ENCODE measurements at places on chromosomes 16 and 17. TPM values are rescaled to one million over a fixed set of nuclear protein-coding genes. Genes with fewer than 3 reads are reported as not detected.
A peak's percentile ranks its signal among the peaks of the same experiment; 100 is the strongest.

DNA sequence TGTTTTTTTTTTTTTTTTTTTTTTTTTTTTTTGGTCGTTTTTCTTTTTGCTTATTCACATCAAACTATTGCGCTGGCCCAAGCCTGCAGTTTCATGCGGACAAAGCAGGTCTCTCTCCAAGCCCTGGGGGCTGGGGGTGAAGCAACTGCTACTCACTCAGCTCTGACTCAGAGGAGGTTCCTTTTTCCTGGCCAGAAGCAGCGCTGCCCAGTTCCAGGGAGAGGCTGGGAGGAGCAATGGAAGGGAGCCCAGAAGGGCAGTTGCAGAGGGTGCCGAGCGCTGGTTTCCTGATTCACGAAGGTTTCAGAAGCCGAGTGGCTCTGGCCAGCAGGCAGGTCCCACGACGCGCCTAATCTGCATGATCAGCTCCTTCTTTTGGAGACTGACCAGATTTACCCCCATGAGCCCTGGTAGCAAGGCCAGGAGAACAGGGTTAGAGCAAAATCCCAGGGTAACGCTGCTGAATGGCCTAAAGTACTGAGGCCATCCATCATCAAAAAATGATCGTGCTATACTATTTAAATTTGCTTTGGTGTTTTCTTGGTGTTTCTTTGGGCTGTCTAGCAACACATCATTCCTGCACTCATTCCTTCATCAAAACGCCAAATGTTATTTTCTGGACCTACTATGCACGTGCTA is 144.7 kb upstream of the SOX9 start:
- no peak overlapping the region for H3K27ac ChIP-seq
- no peak overlapping the region for H3K4me3 ChIP-seq
- DNase-seq: no peak
- H3K4me1 ChIP-seq: no peaks in the 10 kb centered on the region

The CCL23 gene
- total RNA-seq: not detected

- H3K27me3 ChIP-seq: no peaks in the 10 kb centered on the region
- no peak for DNase-seq
- no peaks in the 10 kb centered on the region for H3K36me3 ChIP-seq
- H3K4me1 ChIP-seq: no peaks in the 10 kb centered on the region
- no peak within 1 kb of the TSS for H3K4me3 ChIP-seq
- no peak within 1 kb of the TSS for H3K27ac ChIP-seq
These were observed at the start of gene CTRB2 for GRCh38 chr16:75206749-75207451. TSS of gene CTRB2 (minus strand) at chr16:75207161. CDS start at chr16:75207141, 20 bp downstream.

The EFCAB5 gene
- total RNA-seq: 0.54 TPM

The DBNDD1 gene
- 1.2 TPM for total RNA-seq

The ACSF3 gene
- 41.7 TPM for total RNA-seq

GRCh38 chr17:82301916-82302567 is 15.4 kb downstream of the CD7 start:
- H3K27ac ChIP-seq: peak overlapping the region; percentile 100
- peak; percentile 83 for DNase-seq
- peak overlapping the region; percentile 80 for H3K4me3 ChIP-seq
- H3K27me3 ChIP-seq: no peaks in the 10 kb centered on the region
- H3K36me3 ChIP-seq: peaks cover 9% of the 10 kb centered on the region

DNA sequence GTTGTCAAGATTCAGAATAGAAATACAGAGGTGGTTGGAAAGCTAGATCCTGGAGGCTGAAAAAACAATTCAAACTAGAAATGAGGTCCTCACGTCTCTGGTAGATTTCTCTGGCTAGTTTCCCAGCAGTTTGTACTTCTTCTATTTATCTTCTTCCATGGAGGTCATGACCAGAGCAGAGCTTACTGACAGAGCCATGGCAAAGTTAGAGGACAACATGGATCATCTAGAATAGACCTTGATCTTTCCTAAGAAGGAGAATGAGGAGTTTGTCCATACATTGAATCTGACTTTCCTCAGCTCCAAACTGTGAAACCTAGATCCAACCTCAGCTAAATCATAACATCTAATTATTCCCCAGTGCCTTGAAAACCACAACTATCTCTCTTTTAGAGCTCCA is 900.8 kb upstream of the GOT2 start:
- no peak overlapping the region for H3K27ac ChIP-seq
- no peaks in the 10 kb centered on the region for H3K27me3 ChIP-seq
- no peak for DNase-seq
- no peaks in the 10 kb centered on the region for H3K4me1 ChIP-seq
- no peaks in the 10 kb centered on the region for H3K36me3 ChIP-seq

The CUEDC1 gene
- total RNA-seq: 0.14 TPM

- DNase-seq: no peak
- no peak overlapping the region for H3K27ac ChIP-seq
- no peaks in the 10 kb centered on the region for H3K36me3 ChIP-seq
- H3K4me3 ChIP-seq: no peak overlapping the region
- no peaks in the 10 kb centered on the region for H3K4me1 ChIP-seq
These were observed 170.2 kb downstream of the HS3ST3B1 start for GRCh38 chr17:14471052-14471451.

DNA sequence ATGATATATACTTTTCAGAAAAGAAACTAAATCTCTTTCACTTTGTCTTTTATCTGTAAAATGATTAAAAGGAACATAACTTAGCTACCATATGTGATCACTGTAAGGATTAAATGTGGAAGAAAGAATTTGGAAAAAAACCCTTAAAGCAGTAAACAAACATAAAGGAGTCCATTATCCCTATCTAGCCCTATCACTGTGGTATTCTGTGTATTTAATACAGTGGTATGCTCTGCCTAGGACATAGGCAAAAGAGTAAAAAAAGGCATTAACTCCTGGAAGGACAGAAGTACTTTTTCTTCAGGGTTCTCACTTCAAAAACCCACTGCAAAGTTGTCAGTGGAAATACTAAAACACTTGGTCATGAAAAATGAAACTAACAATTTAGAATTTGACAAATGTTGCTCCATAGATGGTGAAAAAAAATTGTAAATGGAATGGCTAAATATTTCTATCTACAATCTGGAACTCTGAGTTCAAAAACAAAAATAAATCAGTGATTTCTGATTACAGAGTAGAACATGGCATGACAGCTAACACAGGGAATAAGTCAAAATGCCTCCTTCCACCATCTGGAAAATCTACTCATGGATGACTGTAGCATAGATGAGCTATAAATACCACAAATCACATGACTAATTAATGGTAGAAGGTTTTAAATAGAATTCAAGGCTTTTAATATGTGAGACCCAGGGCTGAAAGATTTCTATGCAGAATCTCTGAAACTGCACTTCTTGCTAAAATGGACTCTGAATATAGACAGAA is 140.1 kb downstream of the ITFG1 start:
- no peaks in the 10 kb centered on the region for H3K4me1 ChIP-seq
- peaks cover 11% of the 10 kb centered on the region for H3K36me3 ChIP-seq
- no peak for DNase-seq

DNA sequence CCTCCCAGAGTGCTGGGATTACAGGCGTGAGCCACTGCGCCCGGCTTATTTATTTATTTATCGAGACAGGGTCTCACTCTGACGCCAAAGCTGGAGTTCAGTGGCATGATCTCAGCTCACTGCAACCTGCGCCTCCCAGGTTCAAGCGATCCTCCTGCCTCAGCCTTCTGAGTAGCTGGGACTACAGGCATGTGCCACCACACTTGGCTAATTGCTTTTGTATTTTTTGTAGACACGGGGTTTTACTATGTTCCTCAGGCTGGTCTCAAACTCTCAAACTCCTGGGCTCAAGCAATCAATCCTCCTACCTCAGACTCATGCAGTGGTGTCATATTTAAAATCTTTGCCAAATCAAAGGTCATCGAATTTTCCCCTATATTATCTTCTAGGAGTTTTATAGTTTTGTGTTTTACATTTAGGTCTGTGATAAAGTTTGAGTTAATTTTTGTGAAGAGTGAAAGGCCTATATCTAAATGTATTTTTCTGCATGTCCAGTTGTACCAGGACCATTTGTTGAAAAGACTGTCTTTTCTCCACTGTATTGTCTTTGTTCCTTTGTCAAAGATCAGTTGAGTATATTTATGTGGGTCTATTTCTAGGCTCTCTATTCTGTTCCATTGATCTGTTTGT is 47.1 kb downstream of the NACA2 start:
- H3K4me1 ChIP-seq: no peaks in the 10 kb centered on the region
- no peak for DNase-seq
- peaks cover 24% of the 10 kb centered on the region for H3K27me3 ChIP-seq
- H3K27ac ChIP-seq: no peak overlapping the region
- H3K36me3 ChIP-seq: no peaks in the 10 kb centered on the region
- H3K4me3 ChIP-seq: no peak overlapping the region

The HS3ST3A1 gene
- total RNA-seq: 0.27 TPM

- peaks cover 22% of the 10 kb centered on the region for H3K4me1 ChIP-seq
- H3K4me3 ChIP-seq: no peak overlapping the region
- no peaks in the 10 kb centered on the region for H3K27me3 ChIP-seq
- peaks cover 48% of the 10 kb centered on the region for H3K36me3 ChIP-seq
- H3K27ac ChIP-seq: no peak overlapping the region
These were observed 12.4 kb downstream of the CSF3 start for GRCh38 chr17:40027614-40028012.

DNA sequence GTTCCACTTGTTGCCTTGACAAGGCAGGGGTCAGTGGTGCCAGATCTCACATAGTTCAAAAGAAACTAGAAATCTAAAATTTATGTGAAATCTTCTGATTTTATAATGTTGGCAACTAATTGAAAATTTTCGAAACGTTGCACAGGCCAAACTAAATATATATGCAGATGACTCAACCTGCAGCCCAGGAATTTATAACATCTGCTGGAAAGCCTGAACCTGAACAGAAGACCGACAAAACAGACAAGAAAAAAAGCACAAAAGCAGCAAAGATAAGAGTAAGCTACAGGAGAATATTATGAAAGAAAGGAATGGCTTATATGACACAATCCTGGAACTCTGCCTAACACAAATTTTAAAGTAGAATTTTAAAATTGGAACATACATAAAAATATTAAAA is 207.6 kb downstream of the CEP112 start:
- H3K36me3 ChIP-seq: peaks cover 2% of the 10 kb centered on the region
- H3K27ac ChIP-seq: no peak overlapping the region
- H3K4me3 ChIP-seq: no peak overlapping the region
- no peaks in the 10 kb centered on the region for H3K4me1 ChIP-seq
- DNase-seq: no peak

- H3K27me3 ChIP-seq: no peaks in the 10 kb centered on the region
- H3K27ac ChIP-seq: peak overlapping the region; percentile 73
- H3K4me3 ChIP-seq: no peak overlapping the region
- DNase-seq: no peak
These were observed 85.0 kb downstream of the C17orf58 start for GRCh38 chr17:67911059-67911782.

DNA sequence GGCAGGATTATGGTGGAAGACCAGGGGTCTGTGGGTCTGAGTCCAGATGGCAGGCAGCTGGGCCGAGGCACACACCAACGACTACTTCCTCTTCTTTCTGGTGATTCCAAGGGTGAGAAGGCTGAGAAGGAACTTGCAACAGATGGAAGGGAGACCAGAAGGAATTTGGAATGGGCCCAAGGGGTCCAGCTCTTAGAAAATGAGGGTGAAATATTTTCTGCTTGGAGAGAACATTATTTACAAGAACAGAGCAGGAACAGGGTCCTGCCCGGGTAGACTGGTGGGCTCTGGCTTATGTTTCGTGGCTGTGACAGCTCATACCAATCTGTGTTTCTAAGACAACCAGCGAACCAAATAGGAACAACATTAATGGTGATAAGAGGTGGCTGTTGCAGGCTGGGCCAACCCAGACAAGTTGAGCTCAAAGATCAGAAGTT is 36.6 kb downstream of the CCDC42 start:
- H3K4me3 ChIP-seq: no peak overlapping the region
- DNase-seq: no peak
- H3K27ac ChIP-seq: no peak overlapping the region
- H3K36me3 ChIP-seq: no peaks in the 10 kb centered on the region
- no peaks in the 10 kb centered on the region for H3K4me1 ChIP-seq
- H3K27me3 ChIP-seq: peaks cover 27% of the 10 kb centered on the region

The KIAA0513 gene
- total RNA-seq: 9.6 TPM

GRCh38 chr16:55437625-55438024 is 41.4 kb upstream of the MMP2 start:
- no peaks in the 10 kb centered on the region for H3K36me3 ChIP-seq
- no peak overlapping the region for H3K27ac ChIP-seq
- H3K4me1 ChIP-seq: peaks cover 2% of the 10 kb centered on the region
- no peak overlapping the region for H3K4me3 ChIP-seq
